Stimulated activated CD4-positive, alpha-beta T cell treated with anti-CD3 and anti-CD28 coated beads, Interleukin-12 subunit alpha, Interleukin-12 subunit beta, amount 100 ng/mL, for 4 hours (primary cell): ENCODE measurements at places on chromosomes 2 and 18.

- no peak for DNase-seq
Observed at GRCh38 chr2:88711289-88711688, 19.8 kb downstream of the RPIA start.

- no peak for DNase-seq
Observed at GRCh38 chr2:127465258-127465657, 47.0 kb downstream of the PROC start.

DNA sequence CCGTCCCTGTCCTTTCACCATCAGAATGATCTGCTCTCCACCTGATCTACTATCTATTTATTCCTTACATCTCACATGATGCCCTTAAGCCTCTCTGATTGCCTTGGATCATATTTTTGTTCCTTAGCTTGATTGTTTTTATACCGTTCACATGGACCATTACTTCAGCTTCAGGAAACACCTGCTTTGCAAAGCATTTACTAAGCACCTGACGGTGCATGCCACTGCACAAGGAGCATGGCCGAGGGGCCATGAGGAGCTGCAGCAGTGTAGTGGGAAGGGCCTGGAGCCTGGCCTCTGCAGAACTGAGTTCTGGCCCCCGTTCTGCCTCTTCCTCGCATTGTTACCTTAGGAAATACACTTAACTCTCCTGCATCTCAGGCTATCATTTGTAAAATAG, 124.1 kb upstream of the NDUFV2 start:
- no peak for DNase-seq

DNA sequence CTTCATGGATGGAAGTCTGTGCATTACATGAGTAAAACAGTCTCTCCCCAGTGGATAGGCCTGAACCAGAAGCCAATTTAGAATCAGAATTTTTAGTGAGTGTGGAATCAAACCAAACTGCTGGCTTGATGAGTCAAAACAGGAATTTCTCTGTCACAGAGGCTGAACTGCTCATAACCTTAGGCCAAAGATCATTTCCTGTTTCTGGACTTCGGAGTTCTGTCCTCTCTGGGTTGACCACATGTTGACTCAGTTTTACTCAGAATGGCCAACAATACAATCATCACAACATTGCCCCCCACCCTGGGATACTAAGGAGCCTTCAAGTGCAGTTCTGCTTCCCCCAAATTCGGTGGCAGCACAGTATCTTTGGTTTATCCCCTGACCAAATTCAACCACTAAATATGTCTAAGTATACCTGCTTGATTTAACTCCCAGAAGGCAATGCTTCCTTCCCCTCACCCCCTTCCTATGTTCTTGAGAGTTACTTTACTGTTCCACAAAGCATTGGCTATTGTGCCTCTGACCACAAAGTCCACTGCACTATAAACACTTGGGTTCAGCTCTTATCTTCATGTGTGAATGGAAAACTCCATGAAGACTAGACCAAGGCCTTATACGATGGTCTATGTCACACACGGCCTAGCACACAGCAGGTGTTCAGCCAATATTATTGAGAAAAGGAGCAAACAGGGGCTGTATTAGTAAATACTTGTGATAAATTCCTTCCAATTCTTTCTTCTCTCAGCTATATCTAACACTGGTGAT, 67.8 kb downstream of the NXPH2 start:
- no peak for DNase-seq

DNA sequence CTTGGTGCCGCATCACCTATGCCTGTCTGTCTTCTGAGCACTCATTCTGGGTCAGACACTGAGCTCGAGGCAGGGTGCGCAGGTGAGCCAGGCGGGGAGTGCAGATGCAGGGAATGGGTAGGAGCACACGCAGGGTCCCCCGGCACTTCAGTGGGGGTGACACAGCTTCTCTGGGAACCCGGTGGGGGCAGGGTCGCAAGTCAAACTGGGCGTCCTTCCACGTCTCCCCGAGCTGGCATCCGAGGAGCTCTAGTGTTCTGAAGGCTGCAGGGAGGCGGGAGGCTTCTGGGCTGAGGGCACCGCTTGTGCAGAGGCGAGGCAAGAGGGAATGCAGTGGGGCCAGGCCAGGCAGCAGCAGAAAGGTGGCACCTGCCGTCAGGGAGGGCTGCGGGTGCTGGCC, 86.0 kb downstream of the DGKD start:
- DNase-seq: no peak

- no peak for DNase-seq
Observed at GRCh38 chr2:238761868-238762267, 86.0 kb upstream of the TWIST2 start.

DNA sequence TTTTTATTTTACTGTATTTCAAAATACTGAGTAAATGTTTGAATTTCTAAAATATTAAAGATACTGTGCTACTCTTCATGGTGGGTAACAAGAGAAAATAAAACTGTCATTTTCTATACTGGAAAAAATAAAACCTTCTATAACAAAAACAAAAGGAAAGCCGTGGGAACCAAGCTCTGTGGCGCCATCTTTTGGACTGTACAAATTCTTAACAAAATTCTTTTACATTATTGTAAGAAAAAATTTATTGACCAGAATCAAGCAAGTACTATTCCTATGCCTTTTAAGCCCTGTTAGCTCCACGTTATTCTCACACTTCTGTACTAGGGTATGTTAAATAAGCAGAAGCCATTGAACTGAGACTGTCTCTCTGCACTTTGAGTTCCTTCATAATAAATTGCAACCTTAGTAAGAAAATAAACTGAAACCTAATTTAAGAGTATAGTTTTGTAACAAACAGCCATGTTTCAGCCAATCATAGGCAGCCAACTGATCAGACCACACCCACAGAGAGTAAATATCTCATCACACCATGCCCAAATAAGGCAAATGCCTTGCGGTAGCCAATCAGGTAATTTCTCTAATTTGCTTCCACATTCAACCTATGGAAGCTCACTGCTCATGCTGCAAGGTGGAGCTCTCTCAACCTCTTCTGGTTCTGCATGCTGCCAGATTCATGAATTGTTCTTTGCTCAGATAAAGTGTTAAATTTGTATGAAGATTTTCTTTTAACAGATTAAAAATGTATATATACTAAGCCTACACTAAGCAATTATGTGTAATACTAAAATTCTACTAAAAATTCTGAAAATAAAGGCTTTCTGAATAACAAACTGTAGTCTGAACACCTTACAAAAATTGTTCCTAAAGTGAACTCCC, 42.2 kb downstream of the HIBCH start:
- no peak for DNase-seq

GRCh38 chr2:138104071-138104470, 139.8 kb downstream of the HNMT start:
- DNase-seq: no peak

- no peak for DNase-seq
Observed at GRCh38 chr2:169983506-169983905, 156.3 kb downstream of the UBR3 start.

- no peak for DNase-seq
Observed at GRCh38 chr2:111017034-111017622, 103.6 kb upstream of the BCL2L11 start.
